ENCODE measurements at places on chromosomes 16 and 17.
A peak's percentile ranks its signal among the peaks of the same experiment; 100 is the strongest.

DNA sequence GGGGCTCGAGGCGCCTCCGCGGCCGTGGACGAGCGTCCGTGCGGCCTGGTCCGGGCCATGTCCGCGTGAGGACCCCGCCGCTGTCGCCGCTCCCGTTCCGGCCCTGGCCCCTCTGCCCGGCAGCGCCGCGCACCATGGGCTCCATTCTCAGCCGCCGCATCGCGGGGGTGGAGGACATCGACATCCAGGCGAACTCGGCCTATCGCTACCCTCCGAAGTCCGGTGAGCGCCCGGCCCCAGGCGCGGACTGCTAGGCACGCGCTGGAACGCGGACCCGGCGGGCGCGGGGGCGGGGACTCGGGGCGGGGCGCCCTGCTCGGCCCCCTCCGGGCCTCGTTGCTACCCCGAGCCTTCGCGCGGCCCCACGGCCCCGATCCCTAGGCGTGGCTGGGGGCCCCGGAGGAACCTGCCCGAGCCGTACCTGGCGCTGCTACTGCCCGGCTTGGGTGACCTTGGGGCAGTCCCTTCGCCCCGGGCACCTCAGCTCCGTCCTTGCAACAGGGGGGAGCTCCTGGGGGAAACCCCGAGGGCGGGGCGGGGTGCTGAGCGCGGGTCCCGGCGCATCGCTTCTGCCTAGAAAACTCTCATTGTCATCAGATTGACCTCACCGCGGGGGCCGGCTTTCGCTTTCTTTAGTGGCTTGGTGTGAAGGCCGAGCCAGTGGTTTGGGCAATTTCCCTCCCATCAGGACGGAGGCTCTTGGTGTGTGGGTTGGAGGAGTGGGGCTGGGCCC lies 367 bp downstream of the MGRN1 start:
- DNase-seq: peak; percentile 32

GRCh38 chr16:82302042-82302727 lies 132.2 kb upstream of the MPHOSPH6 start:
- DNase-seq: peak; percentile 29

- DNase-seq: no peak
Observed at GRCh38 chr17:40606548-40607353, 40.9 kb downstream of the SMARCE1 start.

DNA sequence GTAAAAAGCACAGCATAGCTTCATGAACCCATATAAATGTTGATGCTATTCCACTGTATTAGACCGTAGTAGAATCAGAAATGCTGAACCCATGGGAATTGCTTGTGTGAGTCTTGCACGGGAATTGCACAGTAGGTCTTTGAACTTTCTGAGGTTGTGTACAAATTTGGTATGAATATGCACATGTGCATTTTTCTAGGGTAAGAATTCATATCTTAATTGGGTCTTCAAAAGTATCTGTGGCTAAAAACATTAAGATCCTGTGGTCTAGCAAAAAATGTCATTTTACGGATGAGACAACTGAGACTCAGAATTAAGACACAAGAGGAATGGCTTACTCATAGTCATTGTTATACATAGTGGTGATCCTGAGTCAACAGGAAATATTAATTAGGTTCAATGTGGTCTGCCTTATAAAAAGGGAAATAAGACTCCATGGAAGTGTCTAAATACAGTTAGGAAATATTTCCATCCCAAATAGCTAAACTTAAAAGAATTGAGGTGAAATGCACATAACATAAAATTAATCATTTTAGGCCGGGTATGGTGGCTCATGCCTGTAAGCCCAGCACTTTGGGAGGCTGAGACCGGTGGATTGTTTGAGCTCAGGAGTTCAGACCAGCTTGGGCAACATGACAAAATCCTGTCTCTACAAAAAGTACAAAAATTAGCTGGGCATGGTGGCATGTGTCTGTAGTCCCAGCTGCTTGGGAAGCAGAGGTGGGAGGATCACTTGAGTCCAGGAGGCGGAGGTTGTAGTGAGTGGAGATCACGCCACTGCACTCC lies 22.8 kb downstream of the TAOK1 start:
- DNase-seq: no peak

DNA sequence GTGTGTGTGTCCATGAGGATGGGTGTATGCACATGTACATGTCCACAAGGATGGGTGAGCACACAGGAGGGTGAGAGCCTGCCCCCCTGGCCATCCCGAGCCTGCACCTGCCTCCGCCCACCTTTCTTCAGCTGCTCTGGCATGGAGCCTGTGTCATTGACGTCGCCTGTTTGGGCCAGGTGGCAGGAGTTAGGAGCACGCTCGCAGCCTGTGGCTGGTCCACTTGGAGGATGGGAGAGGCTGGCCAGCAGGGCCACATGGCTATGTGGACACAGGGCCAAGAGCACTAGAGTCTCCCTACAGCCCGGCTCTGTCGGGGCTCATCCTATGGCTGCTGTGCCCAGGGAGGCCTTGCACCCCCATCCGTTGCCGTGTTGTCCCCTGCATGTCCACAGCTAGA lies 21.4 kb downstream of the BAHCC1 start:
- DNase-seq: no peak

GRCh38 chr17:9473711-9474110 lies 101.9 kb downstream of the STX8 start:
- DNase-seq: no peak

GRCh38 chr17:19940722-19941464 lies 36.7 kb downstream of the AKAP10 start:
- DNase-seq: no peak

GRCh38 chr17:9443811-9444210 lies 131.8 kb downstream of the STX8 start:
- no peak for DNase-seq

GRCh38 chr16:5874899-5875298 lies 777.3 kb upstream of the EEF2KMT start:
- peak; percentile 49 for DNase-seq

DNA sequence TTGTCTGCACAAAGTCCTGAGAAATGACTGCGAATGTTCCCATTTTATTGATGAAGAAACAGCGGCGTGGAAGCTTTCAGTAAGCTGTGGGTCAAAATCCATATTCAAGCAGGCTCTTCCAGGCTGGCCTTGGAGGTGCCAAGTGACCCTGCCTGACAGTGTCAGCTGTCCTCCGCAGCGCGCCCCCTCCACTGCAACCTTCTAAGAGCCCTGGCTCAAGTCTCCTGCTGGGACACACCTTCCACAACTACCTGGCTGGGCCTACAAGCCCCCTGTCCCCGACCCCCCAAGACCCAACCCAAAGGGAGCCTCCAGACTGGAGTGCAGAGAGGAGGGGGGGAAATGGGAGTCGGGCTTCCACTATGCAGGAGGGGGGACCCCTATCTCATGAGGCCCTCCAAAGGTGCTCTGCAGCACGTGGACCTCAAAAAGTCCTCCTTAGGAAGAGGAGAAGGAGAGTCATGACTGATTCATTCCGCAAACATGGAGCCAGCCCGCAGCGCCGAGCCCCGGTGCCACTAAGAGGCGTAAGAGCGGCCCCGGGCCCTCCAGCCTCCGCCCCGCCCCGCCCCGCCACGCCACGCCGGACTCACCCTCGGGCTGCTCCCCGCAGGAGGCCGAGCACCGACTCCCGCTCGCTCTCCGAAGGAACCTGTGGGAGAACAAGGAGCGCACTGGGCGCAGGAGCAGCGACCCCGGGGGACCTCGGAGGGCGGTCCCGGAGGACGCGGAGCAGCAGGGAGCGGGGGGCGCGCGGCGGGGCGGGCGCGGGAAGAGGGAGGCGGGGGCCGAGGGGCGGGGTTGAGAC lies 574 bp downstream of the MPP3 start:
- peak; percentile 38 for DNase-seq

- DNase-seq: no peak
Observed at GRCh38 chr17:66839616-66840015, 4.7 kb downstream of the CACNG5 start.

GRCh38 chr17:78650093-78650715 lies 73.0 kb upstream of the DNAH17 start:
- no peak for DNase-seq

- no peak for DNase-seq
Observed at GRCh38 chr17:15085890-15086677, 179.0 kb downstream of the PMP22 start.

GRCh38 chr17:46922487-46922803 lies 515 bp upstream of the GOSR2 start:
- no peak for DNase-seq

- peak; percentile 35 for DNase-seq
Observed at GRCh38 chr16:4537376-4538343, 913 bp downstream of the CDIP1 start.

- DNase-seq: peak; percentile 77
Observed at GRCh38 chr17:19338031-19338990, 24.2 kb downstream of the B9D1 start.

GRCh38 chr17:36546418-36547093 lies 1.8 kb downstream of the GGNBP2 start:
- DNase-seq: no peak

DNA sequence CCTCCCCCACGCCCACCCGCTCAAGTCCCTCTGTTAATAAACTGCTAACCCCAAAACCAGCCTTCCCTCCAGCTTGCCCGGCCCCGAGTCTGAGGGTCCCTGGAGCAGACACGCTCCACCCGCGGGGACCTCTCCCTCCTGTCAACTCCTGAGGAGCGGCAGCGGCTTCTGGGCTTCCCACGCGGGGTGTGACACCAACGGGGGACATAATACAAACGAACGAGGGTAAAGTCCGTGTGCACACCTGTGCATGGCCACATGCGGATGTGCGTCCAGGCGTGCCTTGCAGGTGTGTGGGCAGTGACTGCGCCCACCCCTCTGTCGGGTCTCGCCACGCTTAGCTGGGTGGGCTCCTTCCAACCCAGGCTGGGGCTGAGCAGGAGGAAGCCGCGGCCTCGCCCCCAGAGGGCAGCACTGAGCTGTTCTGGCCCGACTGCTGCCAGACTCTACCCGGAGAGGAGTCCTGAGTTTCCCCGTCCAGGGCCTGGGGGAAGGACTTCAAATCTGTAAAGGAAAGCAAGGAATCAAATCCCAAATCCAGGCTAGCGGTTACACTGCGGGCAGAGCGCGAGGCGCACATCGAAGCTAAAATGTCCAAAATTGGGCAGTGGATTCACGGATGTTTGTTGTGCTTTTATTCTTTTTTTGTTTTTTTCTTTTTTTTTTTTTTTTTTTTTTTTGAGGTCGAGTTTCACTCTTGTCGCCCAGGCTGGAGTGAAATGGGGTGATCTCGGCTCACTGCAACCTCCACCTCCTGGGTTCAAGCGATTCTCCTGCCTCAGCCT lies 24.2 kb upstream of the KRT17 start:
- peak; percentile 77 for DNase-seq

DNA sequence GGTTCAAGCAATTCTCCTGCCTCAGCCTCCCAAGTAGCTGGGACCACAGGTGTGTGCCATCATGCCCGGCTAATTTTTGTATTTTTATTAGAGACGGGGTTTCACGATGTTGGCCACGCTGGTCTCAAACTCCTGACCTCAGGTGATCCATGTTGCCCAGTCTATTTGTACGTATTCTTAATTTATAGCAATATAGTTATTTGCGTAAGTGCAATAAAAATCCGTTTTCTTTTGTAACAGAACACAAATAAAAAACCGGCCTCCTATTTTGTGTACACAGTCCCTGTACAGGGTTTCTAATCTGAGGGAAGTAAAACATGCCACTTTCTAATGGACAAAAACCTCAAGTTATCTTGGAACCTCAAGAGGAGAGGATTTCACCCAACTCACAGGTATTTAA lies 7.7 kb downstream of the RNPS1 start:
- DNase-seq: no peak

DNA sequence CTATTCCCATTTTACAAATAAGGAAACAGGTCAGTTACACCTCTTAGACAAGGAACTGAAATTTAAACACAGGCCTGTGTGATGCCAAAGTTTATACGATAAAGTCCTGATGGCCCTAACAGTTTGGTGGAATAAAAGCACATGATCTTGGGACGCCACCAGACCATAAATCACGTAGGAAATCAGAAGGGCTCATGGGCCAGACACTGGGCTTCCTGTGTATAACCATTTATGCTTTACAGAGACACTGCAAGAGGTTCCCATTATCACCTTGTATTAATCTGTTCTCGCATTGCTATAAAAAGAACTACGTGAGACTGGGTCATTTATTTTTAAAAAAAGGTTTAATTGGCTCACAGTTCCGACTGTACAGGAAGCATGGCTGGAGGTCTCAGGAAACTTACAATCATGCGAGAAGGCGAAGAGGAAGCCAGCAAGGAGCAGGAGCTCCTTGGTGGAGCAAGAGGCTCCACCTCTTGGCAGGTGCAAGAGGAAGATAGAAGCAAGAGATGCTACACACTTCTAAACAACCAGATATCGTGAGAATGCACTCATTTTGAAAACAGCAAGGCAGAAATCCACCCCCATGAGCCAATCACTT lies 124.0 kb upstream of the MON1B start:
- DNase-seq: no peak

DNA sequence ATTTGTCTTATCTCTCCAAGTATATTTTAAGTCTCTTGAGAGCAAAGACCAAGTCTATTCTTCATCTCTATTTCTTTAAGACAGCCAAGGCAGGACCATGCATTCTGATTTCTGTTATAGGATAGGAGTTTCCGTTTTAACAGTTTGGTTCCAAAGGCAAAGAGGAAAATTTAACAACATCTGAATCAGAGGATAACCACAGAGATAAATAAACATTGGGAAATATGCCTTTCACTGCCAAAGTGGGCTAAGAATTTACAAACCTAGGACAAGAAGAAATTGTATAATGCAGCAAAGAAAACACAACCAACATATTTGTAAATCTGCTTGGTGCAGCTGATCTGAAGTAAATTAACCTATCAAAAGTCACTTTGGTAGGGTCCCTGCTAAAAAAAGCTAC lies 37.7 kb downstream of the USP32 start:
- no peak for DNase-seq

DNA sequence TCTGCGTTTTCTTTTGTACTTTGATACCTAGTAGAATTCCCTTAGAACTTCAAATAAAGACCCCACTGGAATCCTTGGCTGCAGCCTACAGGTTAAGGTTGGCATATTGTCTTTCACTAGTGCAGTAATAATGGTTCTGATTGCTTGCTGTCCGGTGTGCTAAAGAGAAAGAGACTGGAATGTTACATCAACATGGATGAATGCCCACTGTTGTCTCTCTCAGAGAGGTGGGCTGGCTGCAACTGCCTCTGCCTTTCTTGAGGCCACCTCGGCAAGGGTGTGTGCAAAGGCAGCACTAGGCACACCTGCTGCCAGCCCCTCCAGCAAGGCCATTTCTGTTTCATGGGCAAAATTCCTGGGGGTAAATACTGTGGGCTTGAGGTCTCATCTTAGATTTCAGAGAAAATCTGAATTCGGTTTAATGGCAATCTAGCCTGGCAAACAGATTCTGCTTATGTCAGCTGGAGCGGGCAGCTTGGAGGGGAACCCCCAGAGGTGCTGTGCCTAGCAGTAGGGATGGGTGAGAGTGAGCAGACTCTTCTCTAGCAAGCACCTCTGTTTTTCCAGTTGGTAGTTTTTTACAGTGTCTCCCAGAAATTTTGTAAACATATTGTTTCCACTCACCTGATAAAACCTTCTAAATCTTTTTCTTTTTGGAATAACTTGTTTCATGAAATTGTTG lies 54.0 kb downstream of the MRTFB start:
- DNase-seq: no peak

DNA sequence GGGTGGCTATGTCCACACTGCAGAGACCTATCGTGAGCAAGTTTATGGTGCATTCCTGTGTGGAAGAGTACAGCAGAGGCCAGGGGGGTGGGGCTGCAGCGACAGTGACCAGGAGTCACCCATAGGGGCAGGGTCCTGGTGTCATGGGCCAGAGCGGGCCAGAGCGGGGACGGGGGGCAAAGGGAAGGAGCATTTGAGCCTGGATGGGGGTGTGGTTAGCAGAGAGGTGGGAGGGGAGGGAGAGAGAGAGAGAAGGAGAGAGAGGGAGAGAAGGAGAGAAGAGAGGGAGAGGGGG lies 17.8 kb downstream of the JPH3 start:
- DNase-seq: no peak

Measured in head of caudate nucleus (tissue), 42 donors.